SK-N-MC (cell line): ENCODE measurements at places on chromosomes 2 and 18.

DNA sequence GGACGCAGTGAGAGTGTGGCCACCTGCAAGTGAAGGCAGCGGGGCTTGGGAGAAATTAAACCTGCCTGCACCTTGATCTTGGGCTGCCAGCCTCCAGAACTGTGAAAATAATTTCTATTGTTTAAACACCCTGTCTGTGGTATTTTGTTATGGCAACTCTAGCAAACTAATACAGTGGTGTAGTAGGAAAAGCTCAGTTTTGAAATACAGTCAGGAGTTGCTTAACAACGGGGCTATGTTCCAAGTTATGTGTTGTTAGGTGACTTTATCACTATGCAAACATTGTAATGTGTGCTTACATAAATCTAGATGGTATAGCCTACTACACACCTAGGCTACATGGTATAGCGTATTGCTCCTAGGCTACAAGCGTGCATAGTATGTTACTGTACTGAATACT, 93.4 kb upstream of the FN1 start:
- DNase-seq = no peak

GRCh38 chr18:35862119-35862640, 110.3 kb upstream of the RMP24 start:
- DNase-seq = no peak

DNA sequence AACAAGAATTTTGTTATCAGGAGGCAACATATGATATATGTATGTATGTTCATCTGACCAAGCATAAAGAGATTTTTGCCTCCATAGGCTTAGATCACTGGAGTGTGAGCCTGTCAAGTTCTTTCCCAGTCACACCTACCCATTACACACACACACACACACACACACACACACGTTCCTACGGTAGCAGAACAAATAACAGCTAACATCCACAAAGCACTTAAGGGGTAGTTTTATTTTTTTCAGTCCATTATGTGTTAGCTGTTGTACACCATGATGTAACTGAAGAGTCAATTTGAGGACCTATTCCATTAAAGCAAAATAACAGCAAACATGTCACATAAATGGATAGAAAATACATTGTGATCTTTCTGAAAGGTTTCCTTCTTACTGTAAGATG, 39.5 kb downstream of the UGP2 start:
- DNase-seq = no peak

- no peak for DNase-seq
Measured at GRCh38 chr2:201343559-201343958, 13.6 kb downstream of the FLACC1 start.

DNA sequence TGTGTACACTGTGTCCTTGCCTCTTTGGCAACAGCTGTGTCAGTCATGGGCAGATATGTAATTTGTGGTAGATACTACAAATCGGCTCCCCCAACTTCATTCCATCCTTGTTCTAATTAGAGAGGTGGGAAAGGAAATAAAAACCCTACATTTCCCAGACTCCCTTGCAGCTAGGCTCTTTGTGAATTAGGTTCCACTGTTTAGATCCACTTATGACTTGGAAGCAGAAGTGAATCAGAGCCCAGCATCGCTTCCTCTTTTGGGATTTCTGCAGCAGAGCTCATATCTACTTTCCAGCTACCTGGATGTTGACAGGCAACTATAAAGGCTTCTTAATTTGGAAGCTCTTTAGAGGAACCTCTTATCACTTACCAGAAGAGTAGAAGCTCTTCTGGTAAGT, 34.1 kb upstream of the NARS1 start:
- no peak for DNase-seq

GRCh38 chr2:31249009-31249690, 15.2 kb downstream of the EHD3 start:
- no peak for DNase-seq

DNA sequence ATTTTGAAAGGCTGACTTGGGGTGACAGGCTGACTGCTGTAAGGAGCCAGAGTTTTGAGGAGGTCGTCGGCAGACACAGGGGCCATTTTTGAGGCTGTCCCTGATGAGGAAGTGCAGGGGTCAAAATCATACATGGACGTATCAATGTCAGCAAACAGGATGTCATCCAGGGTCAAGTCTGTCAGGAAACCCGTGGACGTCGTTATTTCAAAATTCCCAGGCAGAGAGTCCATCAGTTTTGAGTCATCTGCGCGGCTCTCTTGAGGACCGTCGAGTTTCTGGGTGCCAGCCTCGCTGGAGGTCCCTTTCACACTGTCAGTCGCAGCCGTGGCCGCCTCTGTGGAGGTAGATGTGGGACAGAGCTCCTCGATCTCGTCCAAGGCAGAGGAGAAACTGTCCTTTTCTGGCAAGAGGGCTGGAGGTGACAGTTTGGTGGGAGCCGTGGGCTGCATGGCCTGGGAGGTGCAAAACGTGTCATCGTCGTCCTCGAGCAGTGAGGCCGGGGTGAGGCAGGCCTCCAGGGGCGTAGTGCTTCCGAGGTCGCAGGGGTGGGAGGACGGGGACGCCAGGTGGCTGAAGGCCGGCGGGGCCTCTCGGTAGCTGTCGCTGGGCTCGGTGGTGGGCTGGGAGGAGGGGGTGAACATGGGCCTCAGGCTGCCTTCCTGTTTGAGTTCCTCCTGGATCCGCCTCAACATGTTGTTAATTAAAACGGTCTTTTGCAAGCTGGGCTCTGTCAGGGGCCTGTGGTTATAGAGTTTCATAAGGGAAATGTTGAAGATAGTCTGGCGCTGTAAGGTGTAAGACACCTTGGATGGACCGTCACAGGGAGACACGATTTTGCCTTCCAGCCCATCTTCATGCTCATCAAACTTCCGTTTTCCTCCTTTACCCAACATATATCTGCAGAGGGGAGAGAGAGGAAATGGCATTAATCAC, 17.5 kb downstream of the SERTAD2 start:
- DNase-seq = no peak

DNA sequence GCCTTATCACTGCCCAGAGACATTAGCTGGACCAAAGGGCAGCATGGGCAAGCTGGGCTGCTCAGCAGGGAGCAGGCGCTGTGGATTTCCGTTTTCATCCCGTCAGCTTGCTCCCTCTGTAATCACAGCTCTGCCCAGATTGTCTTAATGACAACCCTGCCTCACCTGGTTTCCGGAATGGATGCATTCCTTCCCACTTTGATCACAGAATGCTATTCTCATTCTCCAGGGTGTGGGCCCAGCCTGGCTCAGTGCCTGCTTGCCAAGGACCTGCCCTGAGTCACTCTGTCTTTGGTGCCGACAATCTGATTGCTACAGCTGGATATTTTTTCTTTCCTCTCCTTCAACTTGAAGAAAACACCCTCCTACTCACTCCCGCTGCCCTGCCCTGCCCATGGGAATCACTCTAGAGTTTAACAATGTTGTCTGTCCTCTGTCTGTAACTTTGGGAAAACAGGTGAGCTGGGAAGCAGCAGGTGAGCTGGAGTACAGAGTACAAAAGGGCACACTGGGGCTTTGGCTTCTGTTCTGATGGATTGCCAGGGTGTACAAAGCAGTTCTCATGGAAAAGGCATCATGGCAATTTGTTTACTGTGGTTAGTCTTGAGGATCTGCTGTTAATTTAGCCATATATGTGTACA, 27.2 kb upstream of the FAM136A start:
- DNase-seq = no peak

DNA sequence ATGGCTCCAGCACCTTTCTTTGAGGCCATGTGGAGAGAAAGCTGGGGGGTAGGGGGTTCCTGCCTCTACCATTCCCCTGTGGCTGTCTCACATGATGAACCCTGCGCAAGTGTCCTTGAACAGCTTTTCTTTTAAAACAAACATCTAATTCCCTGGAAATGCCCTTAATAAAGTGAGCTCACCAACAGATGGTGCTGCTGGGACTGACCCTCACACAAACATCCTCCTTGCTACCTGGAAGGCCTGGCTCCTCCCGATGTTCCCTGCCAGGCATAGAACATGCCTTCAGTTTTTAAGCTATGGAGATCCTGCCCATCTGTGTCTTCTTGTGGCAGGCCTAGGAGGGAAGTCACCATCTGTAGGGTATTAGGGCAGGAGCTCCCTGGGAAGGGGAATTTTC, 60.7 kb upstream of the GATA6 start:
- no peak for DNase-seq

DNA sequence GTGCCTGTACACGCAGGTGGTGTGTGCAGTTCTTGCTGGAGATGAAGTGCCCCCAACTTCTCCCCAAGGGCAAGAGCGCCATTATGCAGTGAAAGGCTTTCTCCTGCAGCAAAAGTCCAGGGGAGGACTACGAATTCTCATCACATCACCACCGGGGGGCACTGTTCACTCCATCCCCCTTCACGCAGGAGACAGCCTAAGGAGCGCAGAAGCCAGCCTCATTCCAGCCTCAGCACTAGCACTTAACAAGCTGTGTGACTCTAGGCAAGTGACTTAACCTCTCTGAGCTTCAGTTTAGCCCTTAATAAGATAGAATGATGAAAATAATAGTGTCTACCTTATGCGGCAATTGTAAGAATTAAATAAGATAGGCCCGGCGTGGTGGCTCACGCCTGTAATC, 32.3 kb downstream of the DNMT3A start:
- DNase-seq = no peak

- no peak for DNase-seq
Measured at GRCh38 chr2:16302431-16303272, 362.3 kb downstream of the MYCN start.
